ENCODE measurements at places on chromosomes 16 and 17.

DNA sequence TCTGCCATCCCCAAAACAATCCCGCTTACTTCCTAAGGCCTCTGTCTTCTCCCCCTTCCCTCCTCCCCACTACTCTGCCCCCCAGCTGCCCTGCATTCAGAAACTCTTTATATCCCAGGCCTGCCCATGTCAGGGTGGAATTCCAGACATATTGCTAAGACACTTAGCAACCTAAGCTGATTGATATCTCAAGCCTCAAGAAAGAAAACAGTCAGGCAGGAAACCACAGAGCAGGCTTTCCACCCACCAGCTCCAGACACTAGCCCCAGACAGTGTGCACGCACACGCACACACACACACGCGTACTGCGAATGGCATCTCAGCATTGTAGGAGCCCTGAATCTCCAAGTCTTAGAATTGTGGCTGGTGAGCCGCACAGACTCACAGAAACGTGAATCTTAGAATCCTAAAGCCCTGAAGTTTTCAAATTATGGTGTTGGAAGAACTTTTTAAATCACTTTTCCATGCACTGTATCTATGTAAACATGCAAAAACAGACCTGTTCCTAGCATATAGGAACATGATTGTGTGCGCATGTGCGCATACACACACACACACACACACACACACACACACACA, 8.8 kb upstream of the LPCAT2 start:
- DNase-seq: peak; percentile 59

DNA sequence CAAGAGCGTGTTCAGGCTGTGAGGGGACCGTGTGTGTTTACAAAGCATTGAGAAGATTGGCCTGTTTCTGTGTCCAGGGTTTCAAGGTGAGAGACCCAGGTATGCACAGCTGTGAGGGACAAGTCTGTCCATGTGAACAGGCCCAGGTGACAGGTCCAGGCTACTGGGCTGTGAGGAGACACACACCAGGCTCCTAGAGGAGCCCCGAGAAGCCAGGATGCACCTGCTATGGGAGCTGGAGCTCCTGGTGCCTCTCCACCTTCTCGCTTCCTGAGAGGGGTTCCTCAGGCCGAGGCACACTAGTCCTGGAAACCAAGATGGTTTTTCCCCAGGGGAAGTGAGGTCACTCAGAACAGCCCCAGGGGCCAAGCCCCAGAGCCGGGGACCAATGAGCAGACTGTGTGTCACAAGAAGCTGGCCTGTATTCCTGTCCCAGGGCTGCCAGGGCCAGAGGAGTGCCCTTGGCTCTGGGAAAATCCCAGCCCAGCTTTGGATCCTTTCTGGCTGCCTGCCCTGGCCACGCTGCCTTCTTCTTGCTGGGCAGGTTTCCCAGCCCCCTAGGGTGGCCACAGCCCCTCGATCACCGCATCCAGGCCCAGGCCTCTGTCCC, 153.4 kb upstream of the PLCG2 start:
- no peak for DNase-seq

DNA sequence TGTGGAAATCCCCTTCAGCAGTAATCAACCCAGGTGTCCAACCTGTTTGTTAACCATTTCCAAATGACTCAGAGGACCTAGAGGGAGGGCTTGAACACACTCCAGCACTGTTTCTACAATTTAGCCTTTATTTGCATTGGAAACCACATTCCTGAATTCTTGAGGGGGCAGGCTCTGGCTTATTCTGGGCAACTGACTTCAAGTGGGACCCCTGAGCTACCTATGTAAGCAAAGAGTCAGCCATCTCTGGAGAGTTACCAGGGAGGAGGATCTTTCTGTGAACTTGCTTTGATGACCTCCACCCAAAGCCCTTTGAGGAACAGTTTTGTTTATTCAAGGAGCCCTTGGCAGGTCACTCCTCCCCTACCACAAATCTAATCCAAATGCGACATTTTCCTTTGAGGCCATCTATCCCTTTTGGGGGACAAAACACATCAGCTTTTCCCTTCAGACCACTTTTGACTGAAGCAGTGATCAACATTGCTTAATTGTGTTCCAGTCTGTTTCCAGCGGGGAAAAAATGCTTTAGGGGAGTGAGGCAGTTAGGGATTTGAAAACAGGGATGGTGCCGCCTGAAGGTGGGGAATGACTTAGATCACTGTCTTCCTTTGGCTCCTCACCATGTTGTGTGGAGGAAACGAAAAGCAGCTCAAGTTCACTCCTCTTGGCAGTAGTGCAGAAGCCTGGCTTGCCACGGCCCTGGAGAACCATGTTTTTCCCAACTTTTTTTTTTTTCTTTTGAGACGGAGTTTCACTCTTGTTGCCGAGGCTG, 46.2 kb downstream of the TUBD1 start:
- no peak for DNase-seq

DNA sequence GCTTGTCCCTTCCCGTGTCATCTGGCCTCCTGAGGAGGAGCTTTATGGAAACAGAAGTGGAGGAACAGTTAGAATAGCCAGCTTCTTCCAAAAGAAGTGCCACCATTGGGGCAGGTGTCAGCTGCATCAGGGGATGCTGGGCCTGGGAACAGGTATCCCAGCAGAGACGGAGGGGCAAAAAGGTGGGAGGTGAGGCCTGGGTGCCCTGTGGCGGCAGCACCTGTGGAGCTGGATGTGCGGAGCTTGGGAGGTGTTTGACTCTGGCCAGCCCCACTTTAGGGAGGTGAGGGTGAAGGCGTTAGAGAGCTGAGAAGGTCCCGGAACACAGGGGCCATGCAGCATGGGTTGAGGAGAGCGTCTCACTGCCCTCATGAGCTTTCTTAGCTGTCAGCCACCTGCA, 5.2 kb downstream of the SMCR8 start:
- no peak for DNase-seq

DNA sequence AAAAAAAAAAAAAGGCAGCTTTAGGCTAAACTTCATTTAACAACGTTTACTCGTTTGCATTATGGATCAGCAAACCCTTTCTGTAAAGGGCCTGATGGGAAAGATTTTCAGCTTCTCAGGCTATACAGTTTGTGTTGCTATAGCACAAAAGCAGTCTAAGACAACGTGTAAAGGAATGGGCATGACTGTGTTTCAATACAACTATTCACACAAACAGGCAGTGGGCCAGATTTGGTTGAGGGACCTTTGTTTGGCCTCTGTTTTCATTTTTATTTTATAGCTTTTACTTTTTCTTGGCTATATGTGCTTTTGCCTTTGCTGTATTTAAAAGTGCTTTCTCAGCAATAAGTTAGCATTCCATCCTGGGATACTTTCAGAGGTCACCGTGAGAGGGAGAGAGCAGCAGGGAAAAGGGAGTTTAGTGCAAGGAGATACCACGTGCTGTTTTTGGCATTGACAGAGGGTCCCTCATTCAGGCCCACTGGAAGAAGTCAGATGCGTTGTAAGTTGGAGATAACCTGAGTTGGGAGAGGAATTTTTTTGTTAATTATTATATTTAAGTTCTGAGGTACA, 335.6 kb downstream of the UTP18 start:
- DNase-seq: no peak

- DNase-seq: no peak
Measured at GRCh38 chr17:11506635-11507034, 91.6 kb upstream of the DNAH9 start.

- no peak for DNase-seq
Measured at GRCh38 chr17:5410594-5411272, 8.7 kb downstream of the NUP88 start.

GRCh38 chr16:83951544-83951943, 1.5 kb upstream of the OSGIN1 start:
- no peak for DNase-seq

DNA sequence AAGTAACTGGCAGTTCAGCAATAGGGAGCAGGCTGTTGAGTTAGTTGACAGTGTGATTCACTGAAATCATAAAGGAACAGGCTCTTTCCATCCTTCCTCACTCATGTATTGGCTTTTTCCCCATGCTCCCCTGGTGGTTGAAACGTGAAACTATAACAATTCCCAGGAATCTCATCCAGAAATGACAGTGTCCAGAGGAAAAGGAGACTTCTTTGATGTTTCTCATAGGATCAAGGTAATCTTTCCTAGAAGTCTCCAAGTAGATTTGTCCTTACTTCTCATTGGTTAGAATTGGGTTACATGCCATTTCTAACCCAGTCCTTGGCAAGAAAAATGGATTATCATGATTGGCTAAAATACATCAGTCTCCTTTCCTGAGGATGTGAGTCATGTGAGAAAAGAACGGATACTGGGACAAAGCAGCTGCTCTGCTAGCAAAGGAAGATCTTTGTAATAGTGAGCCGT, 14.4 kb downstream of the TTC19 start:
- DNase-seq: no peak

DNA sequence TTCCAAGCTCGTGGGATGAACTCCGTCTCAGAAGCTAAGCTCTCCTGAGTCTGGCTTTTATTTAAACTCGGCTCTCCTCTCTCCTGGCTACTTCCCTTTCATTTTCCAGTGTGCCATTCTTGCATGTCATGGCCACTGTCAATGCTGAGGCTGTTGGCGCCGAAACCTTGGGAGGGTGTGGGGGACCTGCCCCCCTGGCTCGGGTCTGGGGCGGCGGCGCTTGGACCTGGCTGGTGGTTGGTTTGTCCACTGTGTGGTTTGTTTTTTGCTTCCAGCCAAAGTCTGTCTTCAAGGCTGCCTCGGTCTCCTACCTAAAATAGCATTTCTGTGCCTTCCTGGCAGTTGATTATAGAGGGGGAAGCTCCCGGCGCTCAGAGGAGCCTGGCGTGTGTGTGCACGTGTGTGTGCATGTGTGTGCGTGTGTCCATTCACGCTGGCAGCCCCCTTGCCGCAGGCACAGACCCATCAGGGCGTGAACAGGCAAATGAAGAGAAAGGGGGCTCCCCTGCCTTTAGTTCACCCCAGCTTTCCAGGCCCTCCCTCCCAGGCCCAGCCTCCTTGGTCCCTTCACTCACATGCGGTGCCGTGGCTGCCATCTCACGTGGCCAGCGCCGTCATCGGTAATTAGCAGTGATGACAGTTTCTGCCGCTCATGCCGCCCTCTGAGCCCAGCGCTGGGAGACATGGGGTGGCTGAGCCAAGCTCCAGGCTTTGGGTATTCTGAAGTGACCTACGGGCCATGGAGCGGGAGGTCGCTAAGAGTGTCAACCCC, 179.9 kb downstream of the SEC14L1 start:
- peak; percentile 67 for DNase-seq

DNA sequence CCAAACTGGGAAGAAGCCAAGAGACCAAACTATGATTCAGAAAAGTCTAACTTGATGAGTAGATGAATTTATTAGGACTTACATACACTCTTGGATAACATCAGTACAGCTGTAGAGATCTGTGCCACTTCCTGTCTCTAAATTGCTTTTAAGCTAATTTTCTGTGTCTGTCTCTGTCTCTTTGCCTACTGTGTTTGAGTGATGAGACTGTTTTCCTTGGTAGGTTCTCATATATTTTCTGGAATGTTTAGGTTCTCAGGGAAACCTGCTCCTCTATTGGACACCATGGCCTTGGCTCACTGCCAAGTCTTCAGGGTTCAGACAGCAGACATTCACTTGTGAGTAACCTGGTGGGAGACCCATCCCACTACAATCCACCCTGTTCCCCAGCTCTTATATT, 103.5 kb upstream of the KIF2B start:
- DNase-seq: no peak

DNA sequence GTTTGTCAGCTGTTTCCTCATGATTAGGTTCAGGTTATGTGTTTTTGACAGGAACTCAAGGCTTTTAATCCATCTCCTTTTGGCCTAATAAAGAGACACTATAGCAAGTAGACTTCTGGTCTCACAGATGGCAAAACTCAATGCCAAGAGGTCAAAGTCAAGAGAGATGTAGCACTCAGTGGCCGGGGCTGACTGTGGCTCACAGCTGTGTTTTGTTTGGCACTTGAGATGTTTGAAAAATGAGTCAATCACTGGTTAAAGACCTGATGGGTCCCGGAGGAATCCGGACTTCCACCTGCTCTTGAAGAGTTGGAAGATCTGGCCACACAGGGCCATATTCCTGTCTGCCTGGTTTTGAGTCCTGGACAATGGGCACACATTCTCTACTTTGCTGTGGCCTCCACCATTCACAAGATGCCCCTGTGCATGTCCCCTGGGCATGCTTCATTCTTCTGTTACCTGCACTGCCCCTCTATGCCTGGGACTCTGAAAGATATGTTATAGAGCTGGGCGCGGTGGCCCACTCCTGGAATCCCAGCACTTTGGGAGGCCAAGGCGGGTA, 210.3 kb downstream of the SNX29 start:
- no peak for DNase-seq

GRCh38 chr17:80388175-80388574, 26.8 kb upstream of the ENDOV start:
- DNase-seq: no peak

GRCh38 chr16:181565-182021, 1.3 kb downstream of the HBQ1 start:
- peak; percentile 12 for DNase-seq

DNA sequence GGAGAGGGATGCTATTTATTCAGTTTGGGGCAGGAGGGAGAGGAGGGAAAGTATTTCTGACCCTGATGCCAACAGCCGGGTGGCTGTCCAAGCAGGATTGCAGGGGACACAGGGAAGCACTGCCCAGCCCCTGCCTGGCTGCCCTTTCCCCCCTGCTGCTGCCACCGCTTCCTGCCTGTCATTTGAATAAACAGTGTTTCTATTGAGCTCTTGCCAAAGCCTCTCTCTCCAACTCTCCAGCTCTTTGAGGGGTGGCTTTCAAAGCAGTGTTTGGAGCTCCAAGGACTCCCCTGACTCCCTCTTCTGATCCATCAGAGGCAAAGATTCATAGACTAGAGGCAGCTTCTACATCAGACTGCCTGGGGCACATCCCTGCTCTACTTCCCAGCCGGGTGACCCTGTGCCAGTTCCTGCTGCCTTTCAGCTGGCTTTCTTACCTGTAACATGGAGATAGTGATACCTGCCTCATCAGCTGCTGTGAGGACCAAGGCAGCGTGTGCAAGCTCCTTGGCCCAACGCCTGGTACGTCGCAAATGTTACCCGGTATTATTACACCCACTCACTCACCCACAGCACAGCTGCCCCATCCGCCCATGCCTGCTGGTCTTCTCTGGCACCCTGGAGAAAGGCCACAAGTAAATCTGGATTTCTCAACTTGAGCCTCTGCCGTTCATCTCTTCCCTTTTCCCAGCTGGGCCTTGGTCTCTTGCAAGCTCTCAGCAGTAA, 9.5 kb downstream of the PROCA1 start:
- no peak for DNase-seq

DNA sequence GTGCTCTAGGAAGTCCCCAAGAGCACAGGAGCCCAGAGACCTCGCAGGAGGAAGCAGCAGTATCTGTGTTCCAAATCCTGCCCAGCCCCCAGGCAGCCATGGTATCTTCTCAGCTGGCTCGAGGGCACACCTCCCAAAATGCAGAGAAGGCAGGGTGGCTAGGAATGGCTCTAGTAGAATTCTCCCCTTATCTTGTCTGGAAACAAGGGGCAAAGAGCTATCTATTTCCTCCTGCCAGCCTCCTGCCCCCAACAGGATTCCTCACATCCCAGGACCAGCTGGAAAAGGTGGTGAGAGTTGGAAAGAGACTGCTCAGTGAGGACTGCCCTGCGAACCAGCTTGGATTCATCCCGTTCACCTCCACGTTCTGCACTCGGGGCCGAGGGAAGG, 8.6 kb upstream of the TSPOAP1 start:
- DNase-seq: no peak
